Thoracic aorta (tissue), 2 donors: ENCODE measurements at places on chromosomes 3 and 15.

GRCh38 chr3:155739154-155739553 lies 5.7 kb downstream of the PLCH1 start:
- no peak for DNase-seq

GRCh38 chr3:43769885-43770425 lies 79.2 kb downstream of the ABHD5 start:
- DNase-seq = no peak

GRCh38 chr3:151203051-151203420 lies at the start of gene GPR171:
Gene GPR171 (minus strand): TSS chr3:151203216. CDS start chr3:151199386, 3,830 bp downstream.
- DNase-seq = no peak

- no peak for DNase-seq
Observed at GRCh38 chr3:21508246-21508645, 242.8 kb downstream of the ZNF385D start.

GRCh38 chr3:167095976-167096375 lies 284.1 kb downstream of the ZBBX start:
- no peak for DNase-seq

DNA sequence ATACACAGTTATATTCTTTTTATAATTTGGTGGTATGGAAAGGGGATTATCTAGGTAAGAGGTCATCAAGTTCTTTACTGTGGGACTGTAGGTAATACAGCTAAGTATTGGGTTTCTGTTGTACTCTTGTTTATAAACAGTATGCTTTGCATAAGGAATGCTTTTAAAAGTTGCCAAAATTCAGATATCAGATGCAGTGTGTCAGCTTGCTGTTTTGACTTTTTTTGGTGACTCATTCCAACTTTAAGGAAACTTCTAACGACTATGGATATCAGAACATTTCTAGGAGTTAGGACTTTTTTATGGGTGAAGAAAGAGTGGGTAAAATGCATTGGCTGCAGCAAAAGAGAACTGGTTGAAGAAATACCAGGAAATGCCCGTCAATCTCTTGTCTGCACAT lies 2.8 kb downstream of the SCAANT1 start:
- DNase-seq = no peak

DNA sequence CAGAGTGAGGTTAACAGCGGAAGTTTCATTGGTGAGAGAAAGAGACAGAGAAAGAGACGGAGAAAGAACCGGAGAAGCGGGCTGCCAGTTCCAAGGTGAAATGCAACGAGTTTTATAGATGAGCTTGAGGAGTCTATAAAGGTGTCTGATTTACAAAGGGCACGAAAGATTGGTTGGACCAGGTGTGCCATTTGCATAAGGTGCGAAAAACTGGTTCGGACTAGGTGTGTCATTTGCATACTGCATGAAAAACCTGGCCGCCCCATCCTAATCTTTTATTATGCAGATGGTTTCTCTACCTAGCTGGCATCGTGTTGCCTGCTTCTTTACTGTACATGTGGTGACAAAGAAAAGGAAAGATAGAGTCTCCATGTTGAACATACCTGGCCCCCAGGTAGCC lies 253.8 kb upstream of the IGF1R start:
- DNase-seq = no peak

DNA sequence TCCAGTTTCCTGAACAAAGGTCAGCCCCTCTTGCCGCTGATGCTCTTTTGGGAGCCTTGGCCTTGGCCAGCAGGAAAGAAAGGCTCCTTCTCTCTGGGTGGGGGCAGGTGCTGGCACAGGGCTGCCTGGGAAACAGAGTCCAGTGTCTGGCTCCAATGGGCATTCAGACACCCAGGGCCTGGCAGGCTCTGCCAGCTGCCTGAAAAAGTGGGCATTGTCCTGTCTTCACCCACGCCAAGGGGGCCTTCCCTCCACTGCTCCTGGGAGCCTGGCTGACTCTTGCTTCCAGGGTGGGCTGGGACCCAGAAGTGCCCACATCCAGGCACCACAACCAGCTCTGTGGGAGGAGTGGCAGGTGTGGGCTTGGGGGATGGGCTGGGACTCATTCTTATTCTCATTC lies 62.7 kb downstream of the RHCG start:
- DNase-seq = no peak

GRCh38 chr3:127572735-127573134 lies 17.8 kb downstream of the TPRA1 start:
- no peak for DNase-seq

DNA sequence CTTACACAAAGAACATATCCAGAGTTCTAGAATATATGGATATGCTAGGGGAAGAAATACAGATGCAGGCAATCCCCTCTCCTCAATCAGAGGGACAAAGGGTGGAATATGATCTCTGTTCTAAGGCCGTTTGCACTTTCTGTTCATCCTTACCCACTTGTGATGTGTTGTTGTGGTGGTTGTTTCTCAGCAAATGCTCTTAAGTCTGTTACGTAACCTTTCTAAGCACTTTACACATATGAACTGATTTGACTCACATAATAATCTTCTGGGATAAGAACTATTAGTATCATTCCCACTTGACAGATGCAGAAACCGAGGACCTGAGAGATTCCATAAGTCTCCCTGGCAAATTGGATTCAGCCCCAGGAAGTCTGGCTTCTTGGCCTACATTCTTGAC lies 40.5 kb downstream of the NGRN start:
- DNase-seq = no peak

DNA sequence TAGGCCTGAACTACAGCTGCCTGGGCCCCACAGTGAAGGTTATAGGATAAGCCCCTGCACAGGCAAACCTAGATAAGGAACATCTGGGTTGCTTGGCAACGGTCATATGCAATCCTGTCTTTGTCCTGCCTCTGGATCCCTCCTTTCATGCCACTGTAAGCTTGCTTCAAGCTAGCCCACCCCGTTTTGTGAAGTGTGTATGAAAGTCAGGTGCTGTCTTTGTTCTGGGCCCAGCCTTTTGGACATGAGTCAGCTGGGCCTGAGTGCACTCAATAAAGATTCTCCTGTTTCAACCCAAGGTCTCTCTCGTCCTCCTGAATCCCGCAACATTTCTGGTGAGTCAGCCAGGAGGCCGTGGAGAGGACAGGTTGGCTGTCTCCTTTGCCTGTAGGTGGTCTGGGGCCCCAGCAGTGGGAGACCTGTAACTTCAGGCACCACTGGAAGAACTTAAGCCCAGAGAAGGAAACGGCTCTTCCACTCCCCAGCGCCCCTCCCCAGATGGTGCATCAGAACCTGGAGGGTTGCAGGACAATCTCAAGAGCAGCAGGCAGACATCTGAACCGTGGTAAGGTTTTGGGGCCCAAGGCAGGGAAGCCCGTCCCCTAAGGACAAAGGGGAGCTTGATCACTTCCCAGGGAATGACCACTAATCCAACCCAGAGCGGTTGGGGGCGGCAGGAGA lies 8.3 kb upstream of the SLC9C1 start:
- no peak for DNase-seq

- DNase-seq = no peak
Observed at GRCh38 chr15:90929246-90930019, 2.9 kb downstream of the HDDC3 start.

GRCh38 chr15:26134812-26135211 lies 271.7 kb upstream of the ATP10A start:
- DNase-seq = no peak

GRCh38 chr3:61875976-61876671 lies 314.8 kb downstream of the PTPRG start:
- DNase-seq = no peak

DNA sequence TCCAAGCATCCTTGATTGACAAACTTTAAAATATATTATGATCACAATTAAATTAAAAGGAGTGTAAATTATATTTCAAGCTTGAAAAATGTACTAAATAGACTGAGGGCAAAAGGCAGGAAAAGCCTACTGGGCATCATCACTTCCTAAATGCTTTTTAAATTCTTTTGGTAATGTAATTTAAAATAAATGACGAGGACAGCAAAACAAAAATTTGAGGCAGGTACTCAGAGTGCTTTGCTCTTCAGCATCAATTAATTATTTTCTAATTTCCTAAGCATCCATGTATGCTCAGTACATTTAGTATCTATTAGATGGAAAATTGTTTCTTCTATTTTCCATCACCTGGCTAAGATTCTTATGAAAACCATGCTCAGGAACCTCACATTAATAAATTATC lies 5.2 kb downstream of the CBLB start:
- DNase-seq = no peak

DNA sequence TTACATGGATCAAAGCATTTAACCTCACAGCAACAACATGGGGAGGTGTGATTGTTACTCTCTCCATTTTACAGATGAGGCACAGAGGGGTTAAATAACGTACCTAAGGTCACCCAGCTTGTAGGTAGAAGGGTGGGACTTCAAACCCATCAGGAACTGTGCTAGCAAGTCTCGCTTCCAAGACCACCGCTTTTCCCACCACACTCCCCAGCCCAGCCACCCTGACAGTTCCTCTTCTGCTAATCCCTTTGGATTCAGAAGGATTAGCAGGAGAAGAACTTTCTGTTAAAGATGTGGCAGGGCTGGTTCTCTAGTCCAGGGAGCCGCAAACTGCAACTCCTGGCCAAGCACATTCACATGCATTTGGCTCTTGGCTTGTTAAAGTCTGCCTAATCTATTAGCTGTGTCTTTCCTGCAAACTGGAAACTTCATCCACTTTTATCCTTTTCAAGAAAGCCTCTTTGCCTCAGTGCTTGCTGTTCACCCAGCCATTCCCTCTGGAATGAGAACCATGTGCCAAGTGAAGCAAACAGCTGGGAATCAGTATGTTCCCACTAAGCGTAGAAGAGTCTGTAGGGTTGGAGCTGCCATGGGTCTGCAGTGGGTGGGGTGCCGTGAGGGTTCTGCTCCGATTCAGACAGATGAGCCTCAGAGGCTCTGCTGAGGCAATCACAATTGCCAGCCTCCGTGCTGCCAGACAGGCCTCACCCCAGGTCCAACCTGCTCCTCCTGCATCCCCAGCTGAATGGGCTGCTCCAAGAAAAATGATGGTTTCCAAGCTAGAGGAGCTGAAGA lies 44.6 kb downstream of the POMGNT2 start:
- no peak for DNase-seq

- DNase-seq = no peak
Observed at GRCh38 chr3:178850450-178851190, 221.0 kb downstream of the ZMAT3 start.

- no peak for DNase-seq
Observed at GRCh38 chr3:72694398-72694797, 153.8 kb downstream of the SHQ1 start.

DNA sequence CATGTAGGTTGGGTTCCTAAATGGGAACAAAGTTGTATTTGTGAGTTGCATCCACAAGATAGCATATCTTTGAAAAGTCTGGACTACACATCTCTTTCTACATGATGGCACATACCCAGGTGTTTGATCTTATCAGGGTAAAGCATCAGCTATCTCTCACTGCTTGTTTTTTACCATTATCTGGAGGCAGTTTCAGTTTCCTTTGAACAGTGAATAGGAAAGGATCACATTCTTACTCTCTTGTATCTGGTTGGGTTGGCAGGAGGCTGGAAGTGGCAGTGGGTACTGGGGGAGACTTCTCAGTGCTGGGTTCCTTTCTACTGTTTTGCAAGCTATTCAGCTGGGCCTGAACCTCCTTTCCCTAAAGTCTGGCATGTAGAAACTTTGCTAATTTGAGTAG lies 4.1 kb downstream of the CEMIP start:
- DNase-seq = no peak

- DNase-seq = no peak
Observed at GRCh38 chr3:5078151-5078550, 43.9 kb upstream of the ARL8B start.

GRCh38 chr3:114649331-114649730 lies 355.5 kb downstream of the TIGIT start:
- DNase-seq = no peak

DNA sequence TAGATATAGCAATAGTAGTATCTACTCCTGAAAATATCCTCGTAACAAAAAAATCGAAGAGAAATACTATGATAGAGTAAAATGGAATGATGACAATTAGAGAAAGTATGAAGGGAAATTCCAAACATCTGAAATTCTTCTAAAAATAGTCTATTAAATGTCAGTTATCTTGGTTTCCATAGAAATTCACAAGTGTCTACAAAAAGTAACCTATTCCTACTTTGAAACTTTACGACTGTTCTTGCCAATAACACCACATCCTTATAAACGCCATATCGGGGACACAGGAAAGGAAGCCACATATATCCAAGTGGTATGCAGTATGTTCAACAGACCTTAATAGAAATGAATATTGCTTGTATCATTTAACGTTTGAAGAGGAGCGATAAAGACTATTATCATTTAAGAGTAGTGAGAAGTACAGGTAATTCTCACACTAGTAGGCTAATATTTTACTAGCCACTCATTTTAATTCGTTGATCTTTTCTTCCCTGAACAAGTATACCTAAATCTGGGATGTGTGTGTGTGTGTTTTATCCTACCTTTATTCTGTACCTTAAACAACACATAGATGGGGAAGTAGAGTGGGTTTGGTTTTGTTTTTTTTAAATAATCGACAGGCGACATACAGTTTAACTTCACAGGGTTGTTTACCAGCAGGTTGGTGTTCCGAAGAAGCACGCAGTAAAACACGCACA lies 1.2 kb downstream of the GPR176 start:
- no peak for DNase-seq

DNA sequence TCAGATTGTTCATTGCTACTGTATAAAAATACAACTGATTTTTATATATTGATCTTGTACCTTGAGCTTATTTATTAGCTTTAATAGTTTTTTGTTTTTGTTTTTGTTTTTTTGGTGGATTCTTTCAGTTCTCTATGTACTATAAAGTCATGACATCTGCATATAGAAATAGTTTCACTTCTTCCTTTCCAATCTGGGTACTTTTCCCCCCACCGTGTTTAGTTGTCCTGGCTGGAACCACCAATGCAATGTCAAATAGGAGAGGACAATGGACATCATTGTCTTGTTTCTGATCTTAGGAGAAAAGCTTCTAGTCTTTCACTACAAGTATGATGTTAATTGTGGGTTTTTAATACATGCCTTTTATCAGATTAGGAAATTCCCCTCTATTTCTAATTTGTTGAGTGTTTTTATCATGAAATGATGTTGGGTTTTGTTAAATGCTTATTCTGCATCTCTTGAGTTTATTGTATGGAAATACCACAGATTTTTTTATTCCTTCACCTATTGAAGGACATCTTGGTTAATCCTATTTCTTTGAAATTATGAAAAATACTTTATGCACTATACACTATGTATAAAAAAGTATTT lies 2.8 kb upstream of the XCR1 start:
- DNase-seq = no peak

DNA sequence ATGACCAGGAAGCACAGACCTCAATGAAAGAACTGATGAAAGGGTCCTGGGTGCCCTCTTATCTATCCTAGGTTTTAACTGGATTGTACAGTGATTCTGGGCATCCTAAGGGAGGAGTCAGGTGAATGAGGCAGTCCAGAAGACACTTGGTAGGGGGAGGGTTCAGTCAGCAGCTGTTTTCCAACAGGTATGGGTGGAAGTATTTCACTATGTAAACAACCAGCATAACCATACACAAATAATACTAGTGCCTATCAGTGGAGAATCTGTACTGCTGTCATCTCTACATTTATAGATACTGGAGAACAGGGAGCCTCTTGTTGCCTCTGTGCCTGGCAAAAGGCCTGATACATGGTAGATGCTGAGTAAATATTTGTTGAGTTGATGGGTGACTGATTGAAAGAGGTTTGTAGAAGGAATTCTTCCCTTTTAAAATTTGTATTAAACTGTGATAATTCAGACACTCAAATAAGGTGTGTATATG lies 328.5 kb downstream of the RBMS3 start:
- no peak for DNase-seq

- no peak for DNase-seq
Observed at GRCh38 chr3:123807820-123808219, 76.3 kb downstream of the MYLK start.
